ENCODE measurements at places on chromosomes 4 and X.

DNA sequence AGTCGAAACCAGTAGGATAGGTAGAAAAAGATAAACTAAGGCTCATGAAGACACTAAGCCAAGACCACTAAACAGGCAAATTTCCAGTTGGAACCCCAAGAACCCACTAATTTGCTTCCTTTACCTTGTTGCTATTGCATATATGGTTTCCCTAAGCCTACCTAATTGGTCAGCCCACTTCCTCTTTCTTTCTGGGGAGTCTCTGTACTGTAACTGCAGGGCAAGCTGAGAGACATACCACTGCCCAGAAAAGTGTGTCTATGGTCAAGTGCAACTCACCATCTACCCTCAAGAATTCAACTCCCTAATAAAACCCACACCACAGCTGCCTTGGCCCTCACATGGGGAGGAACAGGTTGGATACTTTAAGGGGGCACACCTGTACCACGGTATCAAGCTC, 28.6 kb downstream of the IDS start:
- DNase-seq: no peak

DNA sequence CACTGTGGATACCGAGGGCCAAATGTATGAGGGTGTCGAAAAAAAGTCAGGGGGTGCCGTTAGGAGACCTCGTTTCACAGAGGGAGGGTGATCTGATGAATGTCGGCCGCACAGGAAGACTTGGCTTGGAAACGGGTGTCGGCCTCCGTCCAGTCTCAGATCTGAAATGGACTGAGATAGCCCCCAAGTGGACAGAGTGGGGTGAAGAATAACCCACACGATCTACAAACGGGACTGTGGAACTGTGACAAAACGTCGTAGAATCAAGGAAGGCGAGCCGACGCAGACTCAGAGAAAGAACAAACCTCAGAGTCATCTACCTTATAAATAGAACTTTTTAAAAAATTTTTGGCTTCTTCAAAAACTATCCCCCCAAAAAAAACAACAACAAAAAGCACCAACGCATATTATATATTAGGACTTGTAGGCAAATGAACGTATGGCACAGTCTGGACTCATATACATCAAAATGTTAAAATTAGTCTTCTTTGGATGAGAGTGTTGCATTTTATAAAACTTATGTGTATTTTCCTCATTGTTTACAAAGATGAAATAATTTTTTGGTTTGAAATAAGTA, 63.8 kb upstream of the IRF2 start:
- DNase-seq: peak; percentile 89

DNA sequence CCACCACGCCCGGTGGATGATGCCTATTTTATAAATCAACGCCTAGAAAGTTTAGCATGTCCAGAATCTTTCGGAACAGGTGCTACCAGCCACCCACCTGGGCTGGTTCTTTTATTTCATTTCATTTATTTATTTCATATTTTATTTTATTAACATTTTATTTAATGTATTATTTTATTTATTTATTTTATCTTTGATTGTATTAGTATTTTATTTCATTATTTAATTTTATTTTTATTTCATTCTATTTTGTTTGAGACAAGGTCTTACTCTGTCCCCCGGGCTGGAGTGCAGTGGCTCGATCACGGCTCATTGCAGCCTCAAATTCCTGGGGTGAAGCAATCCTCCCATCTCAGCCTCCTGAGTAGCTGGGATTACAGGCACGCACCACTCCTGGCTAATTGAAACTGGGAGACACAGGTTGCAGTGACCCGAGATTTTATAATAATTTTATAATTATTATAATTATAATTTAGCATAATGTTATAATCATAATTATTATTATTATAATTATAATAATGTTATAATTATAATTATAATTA, 187.2 kb downstream of the SHOX start:
- no peak for DNase-seq

DNA sequence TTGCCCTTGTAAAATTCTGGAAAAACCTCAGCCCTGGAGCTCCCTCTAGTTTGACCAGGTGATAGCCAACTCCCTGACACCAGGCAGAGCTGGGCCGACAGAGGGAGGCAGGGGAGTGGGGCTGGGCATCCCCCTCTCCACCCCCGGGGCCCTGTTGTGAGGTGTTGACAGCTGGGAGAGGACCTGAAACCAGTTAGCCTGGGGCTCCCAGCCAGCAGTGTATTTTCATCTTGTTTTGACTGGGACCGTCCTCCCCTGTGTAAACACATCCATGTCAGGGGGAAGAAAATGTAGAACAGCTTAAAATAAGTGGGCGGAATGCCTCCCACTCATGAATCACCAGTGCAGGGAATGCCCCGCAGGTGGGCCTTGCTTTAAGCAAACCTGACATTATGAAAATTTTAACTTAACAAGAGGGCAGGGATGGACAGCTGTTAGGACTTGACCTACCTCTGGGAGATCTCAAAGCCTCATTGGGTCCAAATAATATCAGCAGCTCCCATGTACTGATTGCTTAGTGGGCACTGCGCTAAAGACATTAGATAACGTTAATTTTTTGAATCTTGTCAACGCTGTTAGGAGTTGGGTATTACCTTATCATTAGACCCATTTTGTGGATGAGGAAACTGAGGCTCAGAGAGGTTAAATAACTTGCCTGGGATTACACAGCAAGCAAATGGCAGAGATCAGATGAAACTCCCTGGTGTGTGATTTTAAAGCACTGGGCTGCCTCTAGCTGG, 45.9 kb downstream of the TSC22D3 start:
- no peak for DNase-seq

GRCh38 chr4:986428-986878, 391 bp upstream of the IDUA start:
- DNase-seq: no peak

- no peak for DNase-seq
These were observed 11.7 kb downstream of the TLR7 start for GRCh38 chrX:12878536-12878935.

DNA sequence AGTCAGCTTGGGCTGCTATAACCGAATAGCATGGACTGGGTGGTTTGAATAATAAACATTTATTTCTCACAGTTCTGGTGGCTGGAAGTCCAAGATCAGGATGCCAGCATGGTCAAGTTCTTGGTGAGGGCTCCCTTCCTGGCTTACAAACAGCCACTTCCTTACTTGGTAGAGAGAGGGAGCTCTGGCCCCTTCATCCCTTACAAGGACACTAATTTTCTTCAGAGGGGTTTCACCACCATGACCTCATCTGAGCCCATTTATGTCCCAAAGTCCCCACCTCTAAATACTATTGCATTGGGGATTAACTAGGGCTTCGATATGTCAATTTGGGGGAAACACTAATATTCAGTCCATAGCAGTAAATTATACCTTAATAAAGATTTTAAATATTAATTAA, 61.8 kb downstream of the CLNK start:
- no peak for DNase-seq

- DNase-seq: no peak
These were observed 78.1 kb downstream of the GALNT7 start for GRCh38 chr4:173246719-173247118.

DNA sequence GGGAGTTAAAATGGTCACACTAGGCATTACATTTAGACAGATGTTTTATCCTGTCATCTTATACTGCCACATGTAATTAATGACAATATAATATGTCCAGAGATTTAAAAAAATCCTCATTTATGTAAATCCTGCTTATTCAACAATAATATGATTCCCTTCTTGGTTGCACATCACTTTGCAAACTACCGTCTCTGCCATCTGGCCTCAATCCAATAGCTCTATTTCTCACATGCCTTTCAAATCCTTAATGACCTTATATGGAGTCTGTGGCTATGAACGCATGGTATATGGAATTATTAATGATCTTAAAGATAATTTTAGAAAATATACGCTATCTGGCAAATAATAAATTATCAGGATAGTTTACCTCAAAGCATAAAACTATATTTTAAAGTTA, 144.5 kb downstream of the NPNT start:
- no peak for DNase-seq

DNA sequence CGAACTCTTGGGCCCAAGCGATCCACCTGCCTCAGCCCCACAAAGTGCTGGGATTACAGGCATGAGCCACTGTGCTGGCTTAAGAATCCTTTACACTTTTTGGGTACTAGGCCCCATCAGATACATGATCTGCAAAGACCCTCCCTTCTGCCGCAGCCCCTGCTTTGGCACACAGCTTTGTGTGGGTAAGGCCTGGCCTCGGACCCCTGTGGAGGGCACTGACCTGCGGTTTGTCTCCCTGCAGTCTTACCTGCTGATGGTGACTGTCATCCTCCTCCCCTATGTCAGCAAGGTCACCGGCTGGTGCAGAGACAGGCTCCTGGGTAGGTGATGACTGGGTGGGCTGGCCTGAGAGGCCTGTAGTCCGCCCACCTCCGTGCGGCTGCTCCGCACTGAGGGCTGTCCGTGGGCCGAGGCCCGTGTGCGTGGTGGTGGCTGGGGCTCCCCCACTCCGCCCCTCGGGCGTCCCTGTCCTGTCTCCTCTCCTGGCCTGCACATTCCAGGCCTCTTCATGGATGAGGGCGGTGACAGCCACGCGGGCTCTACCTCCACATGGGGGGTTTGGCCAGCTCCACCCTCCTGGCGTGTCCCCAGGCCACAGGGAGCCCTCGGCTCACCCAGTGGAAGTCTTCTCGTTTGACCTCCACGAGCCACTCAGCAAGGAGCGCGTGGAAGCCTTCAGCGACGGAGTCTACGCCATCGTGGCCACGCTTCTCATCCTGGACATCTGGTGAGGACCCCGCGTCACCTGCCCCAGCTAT, 18.0 kb downstream of the DGKQ start:
- DNase-seq: no peak

GRCh38 chrX:44130189-44130588, 157.0 kb upstream of the NDP start:
- no peak for DNase-seq

DNA sequence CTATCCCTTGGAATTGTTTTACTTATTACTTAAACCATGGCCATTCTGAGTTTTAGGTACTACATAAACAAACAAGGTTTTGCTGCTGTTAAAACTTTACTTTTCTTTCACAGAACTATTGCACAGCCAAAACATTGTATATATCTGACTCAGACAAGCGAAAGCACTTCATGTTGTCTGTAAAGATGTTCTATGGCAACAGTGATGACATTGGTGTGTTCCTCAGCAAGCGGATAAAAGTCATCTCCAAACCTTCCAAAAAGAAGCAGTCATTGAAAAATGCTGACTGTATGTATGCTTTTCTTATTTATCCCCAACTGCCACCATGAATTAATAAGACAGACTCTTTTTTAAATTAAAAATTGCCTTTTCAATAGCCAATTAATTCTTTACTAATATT, 69.8 kb downstream of the CCKAR start:
- DNase-seq: no peak

Data from A172 (cell line).